ENCODE measurements at places on chromosomes 1 and 21.

DNA sequence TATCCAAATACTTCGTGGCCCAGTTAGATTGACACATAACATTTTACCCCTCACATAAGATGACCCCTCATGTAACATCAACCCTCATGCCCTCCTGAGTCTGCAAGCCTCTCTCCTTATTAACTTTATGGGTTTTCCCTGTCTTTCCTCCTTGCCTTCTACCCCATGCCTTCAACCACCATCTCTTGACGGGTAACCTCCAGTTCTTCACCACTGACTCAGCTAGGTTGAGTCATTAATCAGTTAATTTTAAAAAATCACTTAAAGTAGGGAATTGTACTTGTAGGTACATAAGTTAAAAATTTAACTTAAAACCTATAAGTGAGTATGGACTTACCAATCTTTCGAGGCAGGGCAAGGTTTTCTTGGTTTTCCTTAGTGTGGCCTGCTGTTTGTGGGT lies 330.7 kb downstream of the CAMTA1 start:
- DNase-seq: no peak

DNA sequence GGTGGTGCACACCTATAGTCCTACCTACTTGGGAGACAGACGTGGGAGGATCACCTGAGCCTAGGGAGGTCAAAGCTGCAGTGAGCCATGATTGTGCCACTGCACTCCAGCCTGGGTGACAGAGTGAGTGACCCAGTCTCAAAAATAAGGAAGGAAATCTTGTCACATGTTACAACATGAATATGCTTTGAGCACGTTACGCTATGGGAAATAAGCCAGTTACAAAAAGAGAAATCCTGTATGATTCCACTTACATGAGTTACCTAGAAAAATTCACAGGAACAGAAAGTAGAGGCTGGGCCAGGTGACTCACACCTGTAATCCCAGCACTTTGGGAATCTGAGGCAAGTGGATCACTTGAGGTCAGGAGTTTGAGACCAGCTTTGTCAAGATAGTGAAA lies 6.7 kb upstream of the PADI6 start:
- DNase-seq: peak; percentile 8

GRCh38 chr1:67939186-67939743 lies 106.0 kb upstream of the GNG12 start:
- DNase-seq: no peak

DNA sequence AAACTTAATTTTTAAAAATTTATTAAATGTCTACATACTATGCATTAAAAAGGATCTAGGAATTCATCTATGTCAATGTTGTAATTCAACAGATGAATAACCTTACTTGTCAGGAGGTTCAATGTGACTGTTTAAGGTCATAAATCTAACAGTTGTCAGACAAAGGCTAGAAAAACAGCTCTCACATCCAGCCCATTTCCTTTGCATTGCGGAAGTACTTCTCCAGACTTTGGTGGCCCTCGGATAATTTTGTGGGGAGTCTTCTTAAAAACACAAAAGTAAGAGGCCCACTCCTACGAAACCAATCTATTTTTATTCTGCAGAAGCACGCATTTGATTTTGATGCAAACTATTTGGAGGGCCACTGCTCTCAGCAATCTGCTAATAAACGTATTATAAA lies 122.6 kb upstream of the CHRM3 start:
- DNase-seq: no peak

DNA sequence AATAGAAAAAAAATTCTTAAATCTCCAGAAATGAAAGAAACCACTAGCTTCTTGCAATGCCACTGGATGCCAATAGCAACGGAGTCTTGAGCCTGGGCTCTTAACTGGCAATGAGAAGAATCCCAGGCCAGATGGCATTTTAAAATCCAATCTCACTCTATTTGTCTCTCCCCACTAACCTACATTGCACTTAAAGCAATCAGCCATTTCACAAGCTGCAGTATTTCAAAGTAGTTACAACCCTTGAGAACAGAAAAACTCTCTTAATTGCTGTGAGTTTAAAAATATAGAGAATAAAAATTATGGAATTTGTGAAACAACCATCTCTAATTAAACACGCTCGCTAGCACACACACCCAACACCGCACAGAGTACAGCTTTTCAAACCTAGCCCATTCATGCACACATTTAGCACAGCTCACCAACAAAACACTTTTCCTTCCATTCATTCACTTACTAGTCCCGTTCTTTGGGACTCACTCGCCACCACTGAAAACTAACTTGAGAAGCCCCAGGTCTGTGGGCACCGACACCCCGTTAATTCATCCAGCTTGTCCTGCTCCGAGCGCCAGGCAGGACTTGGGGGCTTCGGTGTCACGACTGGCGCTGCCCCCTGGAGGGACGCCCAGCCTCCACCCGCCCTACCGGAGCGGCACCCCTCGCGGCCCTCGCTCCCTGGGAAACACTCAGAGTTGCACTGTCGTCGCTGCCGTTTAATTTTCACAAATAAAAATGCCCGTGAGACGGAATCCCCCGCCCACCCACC lies 1.0 kb downstream of the DDAH1 start:
- no peak for DNase-seq

DNA sequence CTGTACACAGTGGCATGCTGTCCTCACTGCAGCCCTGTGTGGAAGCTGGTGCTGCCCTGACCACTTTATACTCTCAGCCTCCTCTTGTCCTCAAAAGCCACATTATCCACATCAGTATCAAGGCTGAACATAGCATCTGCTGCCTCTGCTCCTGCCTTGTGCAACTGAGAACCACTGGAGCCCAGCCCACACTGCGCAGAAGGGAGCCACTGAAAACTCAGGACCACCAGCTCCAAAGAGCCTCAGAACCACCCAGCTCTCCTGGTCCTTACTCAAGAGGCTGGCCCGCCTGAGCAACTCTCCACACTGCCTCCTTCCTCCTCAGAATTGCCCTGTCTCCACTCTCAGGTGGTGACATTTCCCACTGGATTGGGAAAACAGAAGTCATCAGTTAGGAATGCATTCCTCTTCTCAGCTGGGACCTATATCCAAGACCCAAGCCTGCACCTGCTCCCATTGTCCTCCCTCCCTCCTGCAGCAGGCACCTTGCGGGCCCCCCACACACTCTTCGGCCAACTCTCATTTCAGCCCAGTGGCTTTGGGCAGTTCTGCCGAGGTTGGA lies 7.0 kb upstream of the KISS1 start:
- no peak for DNase-seq

GRCh38 chr1:117636637-117637425 lies 31.0 kb downstream of the TENT5C start:
- no peak for DNase-seq

DNA sequence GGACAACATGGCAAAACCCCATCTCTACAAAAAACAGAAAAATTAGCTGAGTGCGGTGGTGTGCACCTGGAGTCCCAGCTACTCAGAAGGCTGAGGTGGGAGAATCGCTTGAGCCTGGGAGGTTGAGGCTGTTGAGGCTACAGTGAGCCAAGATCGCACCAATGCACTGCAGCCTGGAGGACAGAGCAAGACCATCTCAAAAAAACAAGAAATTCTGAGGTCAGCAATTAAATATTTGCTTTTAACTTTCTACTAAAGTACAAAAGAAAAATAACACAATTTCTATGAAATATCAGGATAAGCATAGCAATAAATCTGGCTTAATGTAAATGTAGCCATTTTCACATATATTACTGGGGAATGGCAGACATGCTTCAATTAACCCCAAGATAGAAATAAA lies 9.9 kb downstream of the PPP1R15B start:
- DNase-seq: no peak

DNA sequence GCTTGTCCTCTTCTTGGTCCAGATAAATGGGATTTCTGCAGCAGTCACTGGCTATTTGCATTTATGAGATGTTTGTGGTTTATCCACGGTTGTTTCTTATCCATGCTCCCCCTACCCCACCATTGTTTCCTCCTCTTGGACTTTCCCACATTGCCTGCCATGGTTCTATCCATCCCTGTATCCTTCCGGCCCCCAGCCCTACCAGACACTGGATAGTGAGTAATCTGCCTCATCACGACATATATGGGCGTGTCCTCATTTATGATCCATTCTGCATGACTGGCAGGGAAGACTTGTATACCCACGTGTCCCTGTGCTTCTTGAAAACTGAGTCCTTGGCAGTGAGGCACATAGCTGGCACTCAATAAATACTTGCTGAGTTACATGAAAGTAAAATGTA lies 40.1 kb downstream of the CACNA1S start:
- no peak for DNase-seq

DNA sequence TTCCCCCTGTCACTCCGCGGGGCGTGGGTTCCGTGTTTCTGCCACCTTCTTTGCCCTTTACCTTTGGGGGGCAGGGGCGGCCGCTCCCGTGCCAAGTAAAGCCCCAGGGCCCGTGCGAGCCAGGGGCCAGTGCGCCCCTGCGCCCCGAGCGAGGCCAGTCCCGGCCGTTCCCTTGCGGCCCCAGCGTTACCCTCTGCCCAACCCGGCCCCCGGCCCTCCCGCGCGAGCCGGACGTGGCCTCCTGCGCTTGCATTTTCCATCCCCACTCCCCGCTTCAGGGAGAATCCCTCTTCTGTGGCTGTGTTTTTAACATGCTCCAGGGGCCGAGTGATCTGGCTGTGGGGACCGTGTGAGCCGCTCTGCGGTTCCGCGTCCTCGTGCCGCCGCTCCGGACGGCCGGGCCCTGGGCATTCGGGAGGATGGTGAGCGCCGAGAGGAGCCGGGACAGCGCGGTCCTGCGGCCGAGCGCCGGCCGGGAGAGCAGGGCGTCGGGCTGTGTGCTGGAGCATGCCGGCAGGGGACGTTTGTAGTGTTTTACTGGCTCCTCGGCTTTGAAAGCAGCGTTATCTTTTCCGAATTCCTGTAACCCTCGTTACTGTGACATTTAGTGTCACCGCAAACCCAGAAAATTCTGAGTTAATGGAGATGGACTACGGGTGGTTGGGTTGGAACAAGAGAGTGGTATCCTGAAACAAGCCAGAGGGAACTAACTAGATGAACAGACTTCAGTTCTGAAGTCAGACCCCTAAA lies 1.0 kb downstream of the GALNT2 start:
- no peak for DNase-seq

DNA sequence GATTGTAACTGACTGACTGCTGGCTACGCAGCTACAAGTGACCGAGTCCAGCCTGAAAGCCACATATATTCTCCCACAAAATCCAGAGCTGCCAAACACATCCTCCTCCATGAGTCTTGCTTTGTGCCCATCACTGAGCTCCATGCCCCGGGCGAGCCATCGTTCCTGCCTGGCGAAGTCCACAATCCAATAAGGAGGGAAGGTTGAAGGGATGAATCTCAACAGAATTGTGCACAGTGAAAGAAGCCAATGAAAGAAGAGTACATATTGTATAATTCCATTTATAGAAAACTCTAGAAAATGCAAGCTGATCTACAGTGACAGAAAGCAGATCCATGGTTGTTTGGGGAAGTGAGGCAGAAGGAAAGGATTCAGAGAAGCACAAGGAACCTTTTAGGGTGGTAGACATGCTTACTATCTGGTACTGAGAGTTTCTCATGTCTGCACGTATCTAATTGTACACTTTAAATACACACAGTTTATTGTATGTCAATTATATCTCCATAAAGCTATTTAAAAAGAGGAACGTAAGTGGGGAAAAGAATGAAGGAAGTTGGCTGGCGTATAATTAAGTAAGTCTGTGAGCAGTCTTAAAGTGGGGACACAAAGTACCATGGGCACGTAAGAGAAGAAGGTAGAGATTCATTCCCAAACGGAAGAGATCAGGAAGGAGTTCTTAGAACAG lies 115.9 kb upstream of the JUN start:
- DNase-seq: no peak

GRCh38 chr1:24177161-24177560 lies 9.9 kb downstream of the IFNLR1 start:
- no peak for DNase-seq

GRCh38 chr1:86101616-86102015 lies 55.0 kb downstream of the COL24A1 start:
- DNase-seq: no peak

DNA sequence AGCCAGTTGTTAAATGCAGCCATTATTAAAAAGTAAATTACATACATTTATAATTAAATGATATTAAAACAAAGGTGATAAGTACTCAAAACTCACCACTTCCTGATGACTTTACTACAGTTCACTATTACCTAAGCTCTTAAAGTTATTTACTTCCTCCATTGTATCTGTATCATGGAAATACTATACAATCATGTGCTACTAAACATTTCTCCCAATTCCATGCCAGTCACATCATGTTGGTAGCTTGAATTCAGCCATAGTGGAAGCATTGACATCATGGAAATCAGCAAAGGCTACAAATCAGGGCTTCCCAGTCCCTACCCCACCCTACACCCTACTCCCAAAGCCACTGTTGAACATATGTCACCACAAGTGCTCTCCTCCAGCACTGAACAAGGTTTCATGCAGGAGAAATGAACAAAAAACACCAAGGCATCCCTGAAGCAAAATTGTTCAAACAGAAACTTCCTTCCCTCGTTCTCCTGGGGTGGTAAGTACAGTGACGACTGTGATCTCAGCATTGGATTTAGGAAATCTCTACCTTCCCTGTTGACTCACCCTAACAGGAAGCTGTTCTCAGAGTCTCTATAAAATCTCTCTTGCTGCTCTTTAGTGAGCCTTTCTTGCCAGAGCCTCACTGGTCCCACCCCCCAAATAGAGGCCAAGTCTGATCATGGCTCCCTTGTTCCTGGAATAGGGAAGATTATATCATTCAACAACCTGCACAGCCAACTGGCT lies 12.7 kb downstream of the VSIG8 start:
- no peak for DNase-seq

DNA sequence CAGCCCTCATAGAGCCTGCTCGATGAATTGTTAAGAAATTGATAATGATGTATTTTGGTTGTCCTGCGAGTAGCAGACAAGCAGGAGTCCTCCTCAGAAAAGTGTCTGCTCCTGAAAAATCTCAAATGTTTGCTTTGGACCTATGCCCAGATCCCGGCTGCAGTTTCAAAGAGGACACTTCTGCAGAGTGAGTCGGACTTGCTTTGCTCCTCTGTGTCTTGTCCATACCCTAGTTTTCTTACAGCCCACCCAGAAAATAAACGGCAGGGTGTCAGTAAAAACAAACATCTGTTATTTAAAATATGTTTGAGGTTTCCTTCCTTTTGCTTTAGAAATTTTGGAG lies 2.8 kb downstream of the S100A10 start:
- no peak for DNase-seq

DNA sequence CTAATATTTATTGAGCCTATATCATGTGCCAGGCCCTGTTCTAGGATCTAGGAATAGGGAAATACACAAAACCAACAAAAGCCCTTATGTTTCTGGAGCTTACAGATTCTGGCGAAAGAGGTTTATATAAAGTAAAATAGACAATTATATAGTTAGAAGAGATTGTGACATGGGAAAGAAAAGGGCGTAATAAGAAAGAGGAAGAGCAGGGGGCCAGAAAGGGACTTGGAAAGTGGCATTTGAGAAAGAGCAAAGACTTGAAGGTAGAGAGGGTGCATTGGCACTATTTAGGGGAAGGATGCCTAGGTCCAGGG lies 322.5 kb upstream of the FAM78B start:
- no peak for DNase-seq

DNA sequence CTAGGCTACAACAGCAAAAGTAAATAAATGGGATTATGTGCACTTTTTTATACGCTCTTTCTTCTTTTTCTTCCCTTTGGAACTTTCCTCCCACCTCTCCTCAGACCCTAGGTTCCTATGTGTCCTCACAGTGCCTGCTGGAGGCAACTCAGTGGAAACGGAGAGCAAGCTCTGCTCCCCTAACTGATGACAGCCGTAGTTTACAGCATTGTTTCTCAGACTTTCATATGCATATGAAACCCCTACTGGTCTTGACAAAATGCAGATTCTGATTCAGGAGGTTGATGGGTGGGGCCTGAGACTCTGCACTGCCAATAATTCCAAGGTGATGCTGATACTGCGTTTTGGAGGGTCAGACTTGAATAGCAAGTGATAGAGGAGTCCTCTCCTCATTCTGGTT lies 34.3 kb upstream of the HMCN1 start:
- DNase-seq: no peak

GRCh38 chr1:192260076-192260475 lies 56.7 kb upstream of the RGS21 start:
- DNase-seq: no peak
